ENCODE measurements at places on chromosomes 4 and X. TPM values are rescaled to one million over a fixed set of nuclear protein-coding genes. Genes with fewer than 3 reads are reported as not detected.

DNA sequence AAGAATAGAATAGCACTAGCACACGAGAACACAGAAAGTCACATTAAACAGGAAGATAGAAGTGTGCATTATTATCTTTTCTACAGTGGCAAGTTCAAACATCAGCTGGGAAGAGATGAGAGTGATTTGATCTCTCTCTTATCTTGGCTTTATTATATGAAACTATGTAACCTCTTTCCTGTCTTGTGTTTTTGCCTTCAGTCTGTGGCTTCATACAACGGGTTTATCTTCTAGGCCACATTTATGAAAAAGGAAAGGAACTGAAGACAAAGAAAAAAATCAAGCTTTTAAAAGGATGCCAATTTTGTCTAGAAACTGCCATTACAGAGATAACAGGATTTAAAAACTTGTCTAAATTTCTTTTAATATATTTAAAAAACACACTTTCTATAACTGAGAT, 983.6 kb downstream of the RPA4 start:
- DNase-seq = no peak

- DNase-seq = no peak
Observed at GRCh38 chr4:17787315-17787714, 5.9 kb upstream of the FAM184B start.

DNA sequence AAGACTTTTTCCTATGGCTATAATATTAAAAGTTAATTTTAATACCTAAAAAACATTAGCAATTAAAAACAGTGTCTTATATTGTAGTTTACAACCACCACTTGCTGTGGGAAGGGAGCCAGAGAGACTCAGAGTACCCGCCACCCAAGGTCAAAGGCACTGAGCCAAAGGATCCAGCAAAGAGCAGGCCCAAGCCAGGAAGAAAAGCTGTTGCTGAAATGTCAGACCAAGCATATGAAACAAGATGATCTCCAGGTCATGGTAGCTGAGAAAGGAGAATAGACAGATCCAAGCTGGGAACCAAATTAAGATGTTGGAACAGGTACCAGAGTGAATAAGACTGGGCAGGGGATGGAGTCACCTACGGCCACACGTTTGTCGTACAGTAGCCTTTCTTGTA, 18.8 kb upstream of the ATOH1 start:
- DNase-seq = peak; percentile 48

DNA sequence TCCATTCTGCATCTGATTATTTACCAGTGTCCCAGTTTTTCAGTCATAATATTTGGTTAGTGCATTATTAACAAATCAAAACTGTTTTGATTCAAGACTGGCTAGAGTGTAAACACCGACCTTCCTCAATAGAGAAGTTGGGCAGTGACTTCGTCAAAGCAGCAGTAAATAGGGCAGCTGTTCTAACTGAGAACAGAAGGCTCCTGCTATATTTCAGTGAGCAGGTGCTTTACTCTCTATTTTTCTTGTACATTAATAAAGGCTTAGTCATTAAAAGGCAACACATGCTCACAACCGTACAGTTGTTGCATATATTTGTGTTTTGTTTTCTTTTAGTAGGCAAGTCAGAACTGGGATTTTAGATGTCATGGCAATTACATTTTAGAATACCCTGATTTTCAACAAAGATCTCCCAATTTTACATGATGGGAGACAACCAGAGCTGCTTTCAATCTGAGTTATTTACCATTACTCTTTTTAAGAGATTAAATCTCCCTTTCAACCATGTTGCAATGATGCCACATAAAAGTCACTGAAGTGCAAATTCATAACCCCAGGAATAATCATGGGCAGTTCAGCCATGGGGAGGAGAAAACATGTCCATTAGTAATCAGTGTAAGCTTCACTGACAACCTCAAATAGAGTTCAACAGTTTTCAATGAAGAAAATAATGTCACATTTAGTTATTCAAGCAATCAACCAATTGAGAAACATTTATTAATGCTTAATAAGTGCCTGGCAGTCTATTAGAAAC, 233.3 kb downstream of the NDST4 start:
- no peak for DNase-seq

DNA sequence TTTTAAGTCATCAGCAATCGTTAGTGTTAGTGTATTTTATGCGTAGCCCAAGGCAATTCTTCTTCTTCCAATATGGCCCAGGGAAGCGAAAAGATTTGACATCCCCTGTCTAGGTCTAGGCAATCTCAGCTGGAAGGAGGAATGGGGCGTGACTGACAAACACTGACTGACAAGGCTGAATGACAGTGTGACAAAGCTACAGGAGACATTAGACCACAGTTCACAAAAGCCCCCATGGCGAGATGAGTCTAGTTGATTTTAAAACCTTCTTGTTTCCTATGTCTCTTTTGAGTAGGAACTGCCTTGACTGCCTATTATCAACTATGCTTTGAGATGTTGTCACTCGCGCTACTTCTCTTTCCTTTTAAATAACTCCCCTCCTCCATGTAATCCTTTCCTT, 42.3 kb downstream of the QRFPR start:
- no peak for DNase-seq

DNA sequence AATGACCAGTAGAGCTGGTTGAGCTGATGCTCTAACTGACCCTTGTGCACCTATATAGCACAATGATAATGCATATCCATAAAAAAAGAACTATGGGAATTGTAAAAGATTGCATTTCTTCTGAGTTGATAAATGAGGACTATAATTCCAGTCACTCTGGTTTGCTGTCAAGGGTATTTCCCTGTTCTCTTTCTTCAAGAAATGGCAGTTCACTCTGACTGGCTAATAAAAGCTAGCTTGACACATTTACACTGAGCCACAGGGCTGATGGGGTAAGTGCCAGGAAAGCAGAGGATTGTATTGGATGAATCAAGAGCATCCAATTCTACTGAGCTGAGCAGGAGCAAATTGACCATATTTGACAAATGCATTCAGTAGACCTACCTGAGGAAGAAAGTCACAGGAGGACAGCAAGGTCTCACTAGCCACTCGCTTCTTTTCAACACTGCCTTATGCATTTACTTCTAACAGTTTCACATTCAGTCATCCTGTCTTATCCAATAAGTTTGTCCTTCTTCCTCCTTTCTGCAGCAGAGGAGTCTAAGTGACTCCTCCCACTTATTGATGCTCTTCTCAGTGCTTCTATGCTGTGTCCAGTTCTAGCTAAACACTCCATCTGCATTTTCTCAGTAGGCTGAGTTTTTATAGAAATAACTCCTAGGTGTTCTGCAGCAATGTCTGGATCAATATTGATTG, 43.0 kb downstream of the RBMX2 start:
- no peak for DNase-seq

Gene PNMA6A
- total RNA-seq = 1.9 TPM

Gene MAGED4
- total RNA-seq = 1.1 TPM

Gene PCDH7
- 53.4 TPM for total RNA-seq

Gene MXRA5
- total RNA-seq = 1.7 TPM

Gene CXorf51B
- not detected for total RNA-seq

Gene TBX22
- total RNA-seq = not detected

Gene NAP1L2
- 5.9 TPM for total RNA-seq

Gene YIPF6
- total RNA-seq = 34.5 TPM

Measured in left ventricle myocardium superior (tissue), 1 donor.